ENCODE measurements at places on chromosomes 2 and 18.

- DNase-seq = no peak
These were observed 290.9 kb downstream of the AGAP1 start for GRCh38 chr2:235784788-235785187.

- DNase-seq = no peak
These were observed 8.7 kb downstream of the TMEM182 start for GRCh38 chr2:102770506-102770905.

DNA sequence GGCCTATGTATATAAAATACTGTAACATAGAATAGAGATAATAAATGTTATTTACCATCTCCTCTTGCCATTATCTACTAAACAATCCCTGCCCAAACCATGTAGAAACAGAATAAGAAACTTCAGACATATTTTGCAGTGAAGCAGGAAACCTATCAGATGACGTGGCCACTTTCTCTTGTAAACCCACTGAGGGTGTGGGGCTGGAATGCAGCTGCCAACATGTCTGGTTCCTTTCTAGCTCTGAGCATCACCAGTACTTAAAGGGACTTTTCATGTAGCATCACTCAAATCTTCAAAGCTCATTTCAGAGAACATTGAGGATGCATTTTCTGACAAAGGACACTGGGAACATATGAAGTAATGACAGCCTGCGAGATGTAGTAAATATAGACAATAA is 251.8 kb downstream of the LPIN1 start:
- no peak for DNase-seq

- no peak for DNase-seq
These were observed 52.7 kb downstream of the CUL3 start for GRCh38 chr2:224532441-224532840.

DNA sequence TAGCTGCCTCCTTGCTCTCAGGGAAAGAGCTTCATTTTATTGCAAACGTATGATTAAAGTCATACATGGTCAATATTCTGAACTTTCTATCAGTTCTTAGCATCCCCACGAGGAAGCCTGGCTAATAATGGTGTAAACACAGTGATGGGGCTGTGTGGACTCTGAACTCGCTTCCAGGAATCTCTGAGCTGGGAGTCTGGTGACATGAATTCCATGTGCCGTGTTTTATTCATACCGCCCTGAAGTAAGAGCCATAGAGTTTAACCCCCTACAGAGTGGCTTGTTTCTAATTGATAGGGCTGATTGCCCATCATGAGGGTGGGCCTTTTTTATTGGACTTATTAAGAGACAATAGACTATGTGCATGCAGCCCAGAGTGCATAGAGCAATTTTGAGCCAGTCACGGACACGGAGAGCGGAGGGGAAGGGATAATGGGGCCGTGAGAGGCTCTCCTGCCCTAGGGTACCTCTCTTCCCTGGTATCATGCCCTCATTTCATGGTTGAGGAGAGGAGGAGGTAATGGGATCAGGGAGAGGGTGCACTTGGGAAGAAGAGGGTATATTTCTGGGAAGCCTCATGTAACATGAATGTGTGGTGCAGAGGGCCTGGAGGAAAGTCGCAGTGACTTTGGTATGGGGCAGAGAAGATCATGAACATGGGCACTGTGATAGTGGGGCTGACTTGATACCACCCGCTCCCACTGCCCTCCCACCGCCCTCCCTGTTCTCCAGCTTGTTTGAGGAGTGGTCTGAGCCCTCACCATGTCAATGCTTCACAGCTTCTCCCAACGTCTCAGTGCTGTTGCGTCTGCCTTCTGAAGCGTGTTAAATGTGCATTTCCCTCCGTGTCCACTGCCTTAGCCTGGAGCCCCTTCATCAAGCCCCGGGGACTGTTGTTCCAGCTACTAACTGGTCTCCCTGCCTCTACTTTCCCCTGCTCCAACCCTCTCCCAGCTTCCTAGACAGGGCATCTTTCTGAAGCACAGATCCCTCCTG is 73.2 kb downstream of the IL1R2 start:
- no peak for DNase-seq

- no peak for DNase-seq
These were observed 9.9 kb downstream of the NABP1 start for GRCh38 chr2:191687867-191688266.

GRCh38 chr2:129892773-129893172 is 86.7 kb upstream of the RAB6C start:
- DNase-seq = no peak

DNA sequence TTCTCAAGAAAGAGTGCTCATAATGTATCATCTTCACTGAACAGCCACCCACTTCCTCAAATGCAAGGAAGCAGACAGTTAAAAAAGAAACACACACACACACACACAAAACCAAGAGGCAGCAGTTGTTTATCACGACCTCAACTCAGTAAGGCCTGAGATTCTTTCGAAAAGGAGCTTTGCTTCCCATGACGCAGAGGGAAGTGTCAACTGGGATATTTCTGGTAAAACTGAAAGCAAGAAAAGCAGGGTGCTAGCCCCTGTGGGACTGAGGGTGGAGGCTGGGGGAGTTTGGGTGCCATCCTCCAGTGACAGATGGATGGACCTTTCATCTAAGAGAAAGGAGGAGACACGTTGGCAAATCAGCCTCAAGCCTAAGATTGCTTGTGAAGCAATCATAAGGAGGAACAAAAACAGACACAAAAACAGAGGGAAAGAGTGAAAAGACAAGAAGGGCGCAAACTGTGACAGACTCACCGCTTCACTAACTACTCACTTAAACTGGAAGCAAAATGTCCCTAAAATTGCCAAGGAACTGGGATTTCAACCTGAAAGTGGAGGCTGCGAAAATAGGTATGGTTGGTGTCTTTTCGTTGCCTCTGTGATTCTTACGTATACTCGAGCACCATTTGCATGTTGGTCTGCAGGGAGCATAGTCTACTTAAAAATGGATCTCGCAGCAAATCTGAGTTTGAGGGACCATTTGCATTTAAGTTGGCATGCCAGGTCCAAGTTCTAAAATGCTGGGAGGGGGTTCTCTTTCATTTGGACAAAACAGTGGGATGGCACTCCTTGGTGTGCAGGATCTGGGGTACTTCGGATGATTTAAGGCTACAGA is at the start of gene ARHGAP25:
ARHGAP25 (plus strand) TSS at position 124 of the 838 bp plus-strand sequence; CDS start at position 513, 389 bp downstream.
- DNase-seq = no peak

DNA sequence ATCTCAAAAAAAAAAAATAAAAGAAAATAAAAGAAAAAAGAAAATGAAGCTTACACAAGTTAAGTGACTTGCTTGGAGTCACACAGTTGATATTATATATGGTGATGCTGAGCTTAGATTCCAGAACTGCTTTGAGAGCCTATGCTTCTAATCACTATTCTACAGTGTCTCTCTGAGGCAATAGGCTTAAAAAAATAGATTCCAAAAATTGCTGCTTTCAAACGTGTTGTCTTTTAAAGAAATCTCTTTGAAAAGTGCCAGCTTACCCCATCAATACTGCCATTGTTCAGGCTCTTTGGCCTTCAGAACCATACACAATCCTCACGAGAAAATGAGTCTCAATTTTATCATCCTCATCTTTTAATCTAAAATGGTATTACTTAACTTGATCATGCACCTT is 102.6 kb downstream of the CDK15 start:
- no peak for DNase-seq

DNA sequence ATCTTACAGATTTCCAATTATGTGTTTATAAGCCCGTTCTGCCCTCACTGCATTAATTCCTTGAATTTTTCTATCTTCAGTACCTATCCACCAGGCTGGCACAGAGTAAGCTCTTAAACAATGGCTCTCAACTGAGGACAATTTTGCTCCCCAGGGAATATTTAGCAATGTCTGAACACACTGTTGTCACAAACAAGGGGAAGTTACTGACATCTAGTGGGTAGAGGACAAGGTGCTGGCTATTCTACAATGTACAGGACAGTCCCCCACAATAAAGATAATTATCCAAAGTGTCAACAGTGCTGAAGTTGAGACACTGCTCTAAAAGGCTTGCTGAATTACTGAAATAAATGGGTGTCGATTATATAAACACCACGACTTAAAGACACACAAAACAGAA is 5.0 kb downstream of the NDUFS1 start:
- no peak for DNase-seq

GRCh38 chr2:225270861-225271260 is 128.6 kb upstream of the NYAP2 start:
- DNase-seq = no peak

DNA sequence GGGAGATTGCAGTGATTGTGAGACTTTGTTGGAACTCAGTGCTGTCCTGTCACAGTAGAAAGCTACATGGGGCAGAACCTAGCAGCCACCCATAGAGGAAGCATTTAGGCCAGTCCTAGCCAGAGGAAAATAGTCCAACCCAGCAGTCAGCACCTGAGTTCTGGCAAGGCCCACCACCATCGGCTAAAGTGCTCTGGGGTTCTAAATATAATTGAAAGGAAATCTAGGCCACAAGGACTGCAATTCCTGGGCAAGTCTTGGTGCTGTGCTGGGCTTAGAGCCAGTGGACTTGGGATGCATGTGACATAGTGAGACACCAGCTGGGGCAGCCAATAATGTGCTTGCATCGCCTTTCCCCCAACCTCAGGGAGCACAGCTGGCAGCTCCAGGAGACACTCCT is 28.9 kb upstream of the ACTR2 start:
- no peak for DNase-seq

- DNase-seq = no peak
These were observed 334.7 kb upstream of the CELF4 start for GRCh38 chr18:37900326-37900725.

- DNase-seq = no peak
These were observed 39.3 kb downstream of the VSNL1 start for GRCh38 chr2:17579605-17580318.

- DNase-seq = no peak
These were observed 56.5 kb upstream of the PAPOLG start for GRCh38 chr2:60699617-60700016.

DNA sequence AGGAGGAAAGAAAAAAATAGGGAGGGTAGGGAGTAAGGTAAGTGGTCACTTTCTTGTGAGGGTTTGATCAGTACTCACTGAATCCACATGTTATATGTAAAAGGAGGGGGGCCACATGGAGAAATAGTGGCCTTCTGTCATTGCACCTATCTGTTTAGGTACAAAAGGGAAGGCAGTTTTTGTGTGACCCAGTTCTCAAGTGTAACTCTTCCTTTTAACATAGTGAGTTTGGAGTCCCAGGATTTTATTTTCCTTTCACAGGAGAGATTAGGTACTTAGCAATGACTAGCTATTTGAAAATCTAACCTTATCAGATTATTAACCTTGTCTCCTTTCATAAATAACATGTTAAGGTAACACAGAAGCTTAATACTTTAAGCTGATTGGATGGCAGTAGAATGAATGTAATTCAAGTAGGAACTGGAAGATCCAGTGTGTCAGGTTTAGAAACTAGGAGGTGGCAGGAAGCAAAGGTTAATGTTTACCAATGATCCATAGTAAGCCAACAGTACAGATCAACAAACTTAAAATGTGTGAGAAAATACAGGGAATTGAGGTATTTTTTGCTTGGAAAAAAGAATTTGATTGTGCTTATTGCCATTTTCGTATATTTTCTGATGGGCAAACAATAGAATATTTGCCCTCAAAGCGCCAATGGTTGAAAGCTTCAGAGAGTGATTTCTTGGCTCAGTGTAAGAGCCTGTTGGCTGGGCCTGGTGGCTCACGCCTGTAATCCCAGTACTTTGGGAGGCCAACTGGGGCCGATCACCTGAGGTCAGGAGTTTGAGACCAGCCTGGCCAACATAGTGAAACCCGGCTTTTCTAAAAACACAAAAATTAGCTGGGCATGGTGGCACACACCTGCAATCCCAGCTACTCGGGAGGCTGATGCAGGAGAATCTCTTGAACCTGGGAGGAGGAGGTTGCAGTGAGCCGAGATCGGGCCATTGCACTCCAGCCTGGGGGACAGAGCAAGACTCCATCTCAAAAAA is 11.3 kb downstream of the HNMT start:
- no peak for DNase-seq

GRCh38 chr2:126733795-126734194 is 77.8 kb downstream of the GYPC start:
- no peak for DNase-seq

- no peak for DNase-seq
These were observed 38.7 kb upstream of the COL5A2 start for GRCh38 chr2:189218236-189218635.

DNA sequence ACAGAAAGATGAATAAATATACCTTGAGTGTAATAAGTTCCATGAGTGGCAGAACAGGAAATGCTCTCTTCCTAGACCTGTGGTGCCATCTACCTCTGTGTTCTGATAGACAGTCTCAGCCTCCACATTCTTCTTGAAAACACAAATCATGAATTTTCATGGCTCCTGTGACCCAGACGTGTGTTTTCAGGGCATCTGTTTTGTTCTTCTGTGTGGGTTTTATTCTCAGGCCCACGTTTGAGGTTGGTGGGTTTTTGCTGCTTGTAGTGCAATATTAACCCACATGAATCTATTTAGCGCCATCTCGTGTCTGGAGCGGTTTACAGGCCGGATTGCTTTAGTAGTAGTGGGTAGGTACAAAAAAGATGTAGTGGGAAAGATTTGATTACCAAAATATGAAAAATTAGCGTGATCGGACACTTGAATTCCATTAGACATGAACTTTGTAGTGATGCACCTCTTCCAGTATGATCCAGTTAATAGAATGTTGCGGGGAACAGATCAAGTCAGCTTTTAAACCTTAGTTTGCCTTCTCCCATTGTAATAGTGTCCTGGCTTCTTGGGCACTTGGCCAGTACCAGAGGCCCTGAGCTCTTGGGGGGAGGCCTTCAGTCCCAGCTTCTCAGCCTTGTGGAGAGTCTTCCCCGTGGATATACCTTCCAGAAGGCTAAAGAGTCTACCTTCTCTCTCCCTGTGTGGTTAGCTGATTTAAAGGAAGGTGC is 256.5 kb downstream of the TPGS2 start:
- DNase-seq = no peak

- DNase-seq = no peak
These were observed 24.6 kb upstream of the PLB1 start for GRCh38 chr2:28471214-28471613.
